ENCODE measurements at places on chromosomes 3 and 15.

GRCh38 chr15:100786901-100787566 lies 92.6 kb upstream of the ALDH1A3 start:
- DNase-seq = no peak

DNA sequence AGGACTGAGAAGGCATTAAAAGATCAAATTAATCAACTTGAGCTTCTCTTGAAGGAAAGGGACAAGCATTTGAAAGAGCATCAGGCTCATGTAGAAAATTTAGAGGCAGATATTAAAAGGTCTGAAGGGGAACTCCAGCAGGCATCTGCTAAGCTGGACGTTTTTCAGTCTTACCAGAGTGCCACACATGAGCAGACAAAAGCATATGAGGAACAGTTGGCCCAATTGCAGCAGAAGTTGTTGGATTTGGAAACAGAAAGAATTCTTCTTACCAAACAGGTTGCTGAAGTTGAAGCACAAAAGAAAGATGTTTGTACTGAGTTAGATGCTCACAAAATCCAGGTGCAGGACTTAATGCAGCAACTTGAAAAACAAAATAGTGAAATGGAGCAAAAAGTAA lies 149.7 kb upstream of the LRRFIP2 start:
- DNase-seq = no peak

- no peak for DNase-seq
Observed at GRCh38 chr3:129317014-129317771, 38.5 kb downstream of the HMCES start.

DNA sequence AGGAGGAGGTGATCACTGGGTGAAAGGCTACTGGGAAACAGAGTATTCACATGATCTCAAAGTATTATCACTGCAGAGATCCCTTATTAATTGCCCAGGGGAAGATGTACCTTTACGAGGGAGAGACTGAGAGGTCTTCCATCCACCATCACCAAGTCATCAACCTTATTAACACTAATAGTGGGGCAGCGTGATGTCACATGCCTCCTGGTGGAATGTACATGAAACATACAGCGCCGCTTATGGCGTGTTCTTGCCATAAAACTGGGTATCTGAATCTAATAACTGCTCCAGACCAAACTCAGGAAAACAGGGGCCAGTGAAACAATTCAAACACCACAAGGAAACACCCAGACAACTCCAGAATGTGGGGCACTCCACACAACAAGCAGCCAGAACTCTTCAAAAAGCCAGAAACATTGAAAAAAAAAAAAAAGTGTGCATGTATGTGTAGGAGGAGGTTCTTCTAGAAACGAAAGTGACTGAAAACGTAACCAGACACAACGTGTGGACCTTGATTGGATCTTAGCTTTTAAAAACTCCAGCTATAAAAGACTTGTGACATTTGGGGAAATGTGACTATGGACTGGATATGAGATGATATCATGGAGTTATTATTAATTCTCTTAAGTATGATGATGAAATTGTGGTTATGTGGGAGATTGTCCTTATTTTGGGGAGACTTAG lies 4.6 kb downstream of the STIMATE start:
- DNase-seq = peak; percentile 42

- no peak for DNase-seq
Observed at GRCh38 chr3:159458010-159458409, 530.6 kb upstream of the IL12A start.

- no peak for DNase-seq
Observed at GRCh38 chr3:106457281-106458180, 588.7 kb upstream of the CBLB start.

DNA sequence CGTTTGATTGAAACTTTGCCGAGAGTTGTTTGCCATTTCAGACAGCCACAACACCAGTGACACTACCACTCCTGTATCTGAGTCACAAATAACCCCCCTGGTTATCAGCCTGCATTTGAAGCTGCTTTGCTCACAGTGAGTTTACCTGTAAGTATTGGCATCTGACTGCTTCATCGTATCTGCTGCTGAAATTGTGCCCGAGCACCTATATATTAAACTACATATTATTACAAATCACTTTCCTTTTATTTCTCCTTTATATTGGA lies 39.2 kb upstream of the SPSB4 start:
- no peak for DNase-seq

GRCh38 chr3:13214847-13215472 lies 141.7 kb upstream of the IQSEC1 start:
- no peak for DNase-seq

DNA sequence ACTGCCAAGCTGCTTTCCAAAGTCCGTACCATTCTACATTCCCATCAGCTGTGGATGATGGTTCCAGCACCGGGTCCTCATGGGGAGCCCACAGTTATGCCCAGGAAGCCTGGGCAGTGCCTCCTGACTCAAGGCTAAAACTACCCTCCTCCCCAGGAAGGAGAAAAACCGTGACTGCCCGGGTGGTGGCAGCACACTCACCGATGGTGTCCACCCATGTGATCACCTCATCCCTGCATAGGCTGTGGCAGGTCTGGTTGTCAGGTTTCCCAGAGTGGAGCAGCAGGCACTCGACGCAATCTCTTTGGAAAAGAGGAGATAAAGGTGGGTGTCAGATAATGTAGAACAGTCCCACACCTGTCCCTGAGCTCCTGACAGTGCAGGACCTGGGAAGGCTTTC lies 38.6 kb downstream of the UMPS start:
- peak; percentile 9 for DNase-seq

GRCh38 chr3:41598402-41599126 lies 363.3 kb downstream of the ULK4 start:
- DNase-seq = no peak

- peak; percentile 5 for DNase-seq
Observed at GRCh38 chr15:31869686-31870307, 160.5 kb upstream of the CHRNA7 start.

GRCh38 chr3:188581365-188581764 lies 427.4 kb downstream of the LPP start:
- no peak for DNase-seq

- no peak for DNase-seq
Observed at GRCh38 chr3:143040261-143040879, 39.0 kb downstream of the U2SURP start.

DNA sequence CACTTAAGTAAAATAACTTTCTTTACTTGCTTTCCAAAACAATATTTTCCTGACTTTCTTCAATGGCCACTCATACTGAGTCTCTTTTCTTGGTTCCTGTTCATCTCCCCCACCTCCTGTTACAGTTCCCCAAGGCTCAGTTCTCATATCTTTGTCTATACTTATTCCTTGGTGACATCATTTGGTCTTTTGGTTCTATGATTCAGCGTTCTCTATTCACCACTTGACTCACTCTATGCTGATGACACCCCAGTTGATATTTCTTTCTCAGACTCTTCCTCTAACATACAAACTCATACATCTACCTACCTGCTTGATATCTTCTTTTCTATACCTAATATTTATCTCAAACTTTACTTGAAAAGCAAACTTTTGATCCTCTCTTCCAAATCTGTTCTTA lies 85.0 kb upstream of the P3H2 start:
- DNase-seq = no peak

GRCh38 chr3:124395584-124396338 lies 334.5 kb upstream of the UMPS start:
- DNase-seq = no peak

DNA sequence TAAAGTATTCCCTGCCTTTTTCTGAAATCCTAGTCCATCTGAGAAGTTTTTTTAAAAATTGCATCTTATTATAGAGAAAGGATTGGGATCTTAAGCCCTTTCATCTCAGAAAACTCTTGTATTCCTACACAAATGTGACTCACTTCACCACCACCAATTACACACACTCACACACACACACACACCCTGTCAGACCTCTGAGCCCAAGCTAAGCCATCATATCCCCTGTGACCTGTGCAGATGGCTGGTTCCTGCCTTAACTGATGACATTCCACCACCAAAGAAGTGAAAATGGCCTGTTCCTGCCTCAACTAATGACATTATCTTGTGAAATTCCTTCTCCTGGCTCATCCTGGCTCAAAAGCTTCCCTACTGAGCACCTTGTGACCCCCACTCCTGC lies 1181.9 kb downstream of the ROBO2 start:
- no peak for DNase-seq

- DNase-seq = no peak
Observed at GRCh38 chr15:24394303-24394702, 281.3 kb upstream of the NPAP1 start.

DNA sequence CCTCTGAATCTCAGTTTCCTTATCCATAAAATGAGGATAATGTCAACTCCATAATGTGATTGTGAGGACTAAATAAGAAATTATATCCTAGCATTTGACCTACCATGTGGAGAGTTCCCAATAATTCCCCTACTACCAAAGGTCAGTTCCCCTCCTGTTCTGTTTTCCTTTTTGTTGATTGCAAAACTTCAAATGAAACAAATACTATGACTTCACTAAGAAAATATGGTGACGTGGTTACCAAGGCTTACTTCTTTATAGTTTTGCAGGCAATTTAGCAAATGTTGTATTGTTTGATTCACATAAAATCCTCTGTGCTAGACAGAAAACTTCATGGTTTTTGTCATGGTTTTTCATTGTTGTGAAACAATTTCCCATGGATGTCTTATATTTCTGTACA lies 153.8 kb upstream of the RORA start:
- DNase-seq = no peak

GRCh38 chr3:195821403-195822130 lies 9.8 kb upstream of the MUC4 start:
- no peak for DNase-seq

- DNase-seq = no peak
Observed at GRCh38 chr3:130926504-130926903, 32.6 kb downstream of the ATP2C1 start.

- no peak for DNase-seq
Observed at GRCh38 chr3:167787440-167787839, 51.9 kb downstream of the SERPINI1 start.

GRCh38 chr3:30646181-30646876 lies 39.9 kb downstream of the TGFBR2 start:
- DNase-seq = no peak

- no peak for DNase-seq
Observed at GRCh38 chr15:31047437-31047836, 54.1 kb downstream of the TRPM1 start.

- DNase-seq = no peak
Observed at GRCh38 chr3:129793319-129793718, 100.2 kb downstream of the TMCC1 start.

DNA sequence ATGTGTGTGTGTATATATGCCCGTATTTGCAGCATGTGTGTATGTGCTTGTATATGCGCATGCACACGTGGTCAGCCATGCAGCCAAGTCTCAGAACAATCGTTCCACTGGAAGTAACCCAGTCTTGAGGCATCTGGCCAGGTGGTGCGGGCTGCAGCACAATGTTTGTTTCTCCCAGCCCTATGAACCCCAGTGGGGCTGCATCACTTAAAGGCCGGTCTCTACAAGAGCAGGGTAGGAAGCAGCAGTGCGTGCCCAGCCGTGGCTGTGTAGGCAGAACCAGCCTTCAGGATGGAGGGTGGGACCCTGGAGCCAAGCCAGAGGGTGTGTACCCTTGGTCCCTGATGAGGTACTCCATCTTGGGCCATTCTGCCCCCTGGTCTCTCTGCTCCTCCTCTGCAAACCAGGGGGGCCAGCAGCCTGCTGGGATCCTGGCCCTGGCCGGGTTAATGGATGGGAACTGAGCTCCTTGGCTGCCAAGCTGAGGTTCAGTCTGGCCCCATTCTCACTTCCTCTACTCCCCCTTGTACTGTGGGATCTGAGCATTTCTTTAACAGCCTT lies 11.8 kb downstream of the KLF13 start:
- no peak for DNase-seq

GRCh38 chr3:51559411-51559888 lies 20.9 kb downstream of the RAD54L2 start:
- DNase-seq = no peak

- no peak for DNase-seq
Observed at GRCh38 chr15:49622561-49622960, 1.7 kb downstream of the DTWD1 start.

DNA sequence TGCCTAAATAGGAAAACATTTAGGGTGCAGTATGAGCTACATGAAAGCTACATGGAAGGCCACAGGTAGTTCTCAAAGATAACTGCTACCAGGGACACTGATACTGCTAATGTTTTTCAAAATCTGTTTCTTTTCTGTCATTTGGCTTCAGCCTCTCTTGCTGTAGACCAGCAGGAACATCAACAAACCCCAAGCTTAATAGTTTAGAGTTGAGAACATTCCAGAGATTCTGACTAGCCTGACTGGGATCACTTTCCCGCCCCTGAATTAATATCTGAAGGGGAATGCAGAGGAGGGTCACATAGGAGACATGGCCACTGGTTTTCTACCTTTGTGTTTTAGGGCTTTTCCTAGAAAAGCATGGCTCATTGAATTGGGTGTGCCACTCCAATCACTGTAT lies 16.9 kb upstream of the C3orf38 start:
- no peak for DNase-seq

DNA sequence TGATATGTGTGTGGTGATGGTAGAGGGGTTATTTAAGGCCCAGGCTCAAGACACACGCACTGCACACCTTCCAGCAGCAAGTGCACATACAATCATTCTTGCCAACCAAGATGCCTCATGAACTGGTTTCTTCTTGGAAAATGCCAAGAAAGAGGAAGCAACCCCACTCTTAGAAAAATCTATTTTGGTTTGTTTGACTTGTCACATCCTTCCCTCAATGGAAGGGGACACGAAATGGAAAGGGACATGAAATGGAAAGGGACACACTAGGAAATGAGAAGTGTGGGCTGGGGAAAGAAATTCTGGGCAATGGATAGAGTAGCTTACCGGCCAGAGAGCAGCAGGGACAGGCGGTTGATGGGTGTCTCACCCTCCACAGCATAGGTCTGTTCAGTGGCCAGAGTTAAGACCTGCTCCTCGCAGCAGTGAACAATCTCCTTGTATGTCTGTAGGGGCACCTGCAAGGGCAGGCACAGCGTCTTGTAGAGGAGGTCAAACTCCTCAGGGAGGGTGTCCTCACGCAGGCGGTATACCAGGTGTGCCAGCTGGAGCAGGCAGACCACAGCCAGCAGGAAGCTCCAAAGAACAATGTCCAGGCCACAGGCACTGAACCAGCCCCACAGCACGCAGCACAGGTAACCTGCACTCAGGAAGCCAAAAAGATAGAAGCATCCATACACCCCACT lies 640 bp downstream of the POPDC2 start:
- no peak for DNase-seq

- no peak for DNase-seq
Observed at GRCh38 chr15:40722934-40723333, 28.0 kb downstream of the RAD51 start.

DNA sequence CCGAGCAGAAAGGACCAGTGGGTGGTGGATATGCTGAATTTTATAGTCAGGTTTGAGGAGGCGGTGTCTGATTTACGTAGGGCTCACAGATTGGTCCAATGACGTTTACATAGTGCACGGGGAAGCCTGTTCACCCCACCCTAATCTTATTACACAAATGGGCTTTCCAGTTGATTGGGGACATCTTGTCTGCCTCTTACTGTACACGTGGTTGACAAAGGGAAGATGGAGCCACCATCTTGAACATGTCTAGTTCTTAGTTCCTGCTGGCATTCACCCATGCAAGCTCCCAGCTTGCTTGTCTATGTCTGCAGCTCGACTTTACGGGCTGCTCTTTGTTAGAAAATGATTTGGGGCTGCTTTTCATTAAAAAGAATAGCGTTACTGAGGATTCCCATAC lies 332.0 kb upstream of the SLCO3A1 start:
- no peak for DNase-seq

GRCh38 chr15:35455201-35455600 lies 90.8 kb downstream of the DPH6 start:
- DNase-seq = no peak

GRCh38 chr15:65369651-65370050 lies 8.2 kb downstream of the IGDCC3 start:
- no peak for DNase-seq
